ENCODE measurements at places on chromosomes 7 and 10.

DNA sequence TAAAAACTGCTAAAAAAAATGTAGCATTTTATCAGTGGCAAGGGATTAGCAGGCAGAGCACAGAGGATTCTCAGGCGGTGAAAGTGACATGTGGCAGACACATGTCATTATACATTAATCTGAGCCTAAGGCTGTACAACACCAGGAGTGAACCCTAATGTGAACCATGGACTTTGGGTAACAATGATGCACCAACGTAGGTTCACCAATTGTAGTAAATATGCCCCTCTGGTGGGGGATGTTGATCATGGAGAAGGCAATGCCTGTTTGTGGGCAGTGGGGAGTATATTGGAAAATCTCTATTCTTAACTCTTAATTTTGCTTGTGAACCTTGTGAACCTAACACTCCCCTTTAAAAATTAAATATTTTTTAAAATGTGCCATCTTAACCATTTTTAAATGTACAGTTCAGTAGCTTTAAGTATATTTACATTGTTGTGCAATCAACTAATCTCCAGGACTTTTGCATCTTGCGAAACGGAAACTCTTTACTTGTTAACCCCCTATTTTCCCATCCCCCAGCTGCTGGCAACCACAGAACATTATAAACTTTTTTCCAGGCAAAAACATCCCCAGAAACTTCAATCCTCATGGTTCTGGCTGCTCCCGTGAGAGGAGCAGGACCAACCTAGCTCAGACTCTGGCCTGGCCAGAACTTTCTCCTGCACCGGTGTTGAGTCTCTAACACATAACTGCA, 29.9 kb downstream of the LRRC20 start:
- DNase-seq = no peak

GRCh38 chr7:119571666-119572065, 701.3 kb upstream of the KCND2 start:
- no peak for DNase-seq

- no peak for DNase-seq
Measured at GRCh38 chr10:60661637-60662036, 116.6 kb upstream of the CDK1 start.

- DNase-seq = no peak
Measured at GRCh38 chr10:102603946-102604345, 40.3 kb upstream of the TRIM8 start.

DNA sequence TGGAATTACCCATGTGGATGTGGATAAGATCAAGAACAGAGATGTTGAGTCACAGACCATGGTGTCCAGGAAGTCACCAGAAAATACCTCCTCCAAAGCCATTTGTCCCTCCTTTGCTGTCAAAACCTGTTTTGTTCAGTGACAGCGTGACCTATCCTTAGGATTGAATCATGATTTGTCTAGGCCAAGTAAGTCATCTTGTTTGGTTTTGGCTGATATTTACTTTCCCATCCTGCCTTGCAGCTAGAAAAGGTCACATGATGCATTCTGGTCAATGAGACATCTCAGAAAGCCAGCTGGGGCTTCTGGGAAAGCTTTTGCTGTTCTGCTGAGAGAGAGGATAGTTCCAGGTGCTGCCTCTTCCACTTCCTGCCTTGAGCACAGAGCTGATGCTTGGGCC, 225.3 kb upstream of the ZMIZ1 start:
- no peak for DNase-seq

DNA sequence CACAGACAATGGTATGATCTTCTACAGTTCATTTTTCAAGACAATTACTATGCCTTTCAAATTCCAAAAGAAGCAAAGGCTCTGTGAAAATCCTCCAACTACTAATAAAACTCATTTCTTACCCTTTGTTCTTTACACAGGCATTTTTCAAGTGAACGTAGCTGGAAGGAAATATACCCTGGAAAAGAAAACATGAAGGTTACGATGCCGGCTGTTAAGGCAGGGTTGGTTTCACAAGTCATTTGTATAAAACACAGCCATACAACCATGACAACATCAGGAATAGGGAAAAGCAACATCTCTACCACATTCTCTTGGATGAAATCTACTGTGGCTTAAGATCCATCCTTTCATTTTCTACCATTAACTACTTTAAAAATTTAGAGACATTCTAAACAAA, 207.9 kb downstream of the DOCK4 start:
- DNase-seq = no peak

- DNase-seq = no peak
Measured at GRCh38 chr7:100642534-100642907, 1.2 kb upstream of the TFR2 start.

- no peak for DNase-seq
Measured at GRCh38 chr10:117537436-117537903, 5.1 kb upstream of the EMX2 start.

DNA sequence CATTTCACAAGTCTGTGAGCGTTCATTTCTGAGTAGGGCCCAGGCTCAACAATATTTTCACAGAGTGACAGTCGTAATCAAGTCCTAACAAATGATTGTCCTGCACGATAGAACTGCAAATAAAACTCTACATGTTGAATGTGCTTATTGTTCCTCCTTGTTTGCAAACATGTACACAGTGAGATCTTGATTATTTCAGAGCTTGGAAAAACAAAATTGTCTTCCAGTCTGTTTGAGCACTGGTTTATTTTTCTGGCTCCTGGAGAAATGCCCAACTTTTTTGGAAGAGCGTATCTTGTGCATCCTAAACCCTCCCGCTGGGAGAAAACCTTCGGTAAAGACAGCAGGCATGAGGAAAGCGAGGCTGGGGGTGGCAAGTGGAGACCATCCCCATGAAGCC, 91.1 kb downstream of the TEX36 start:
- DNase-seq = no peak

- DNase-seq = no peak
Measured at GRCh38 chr10:116160271-116160670, 112.7 kb downstream of the GFRA1 start.

DNA sequence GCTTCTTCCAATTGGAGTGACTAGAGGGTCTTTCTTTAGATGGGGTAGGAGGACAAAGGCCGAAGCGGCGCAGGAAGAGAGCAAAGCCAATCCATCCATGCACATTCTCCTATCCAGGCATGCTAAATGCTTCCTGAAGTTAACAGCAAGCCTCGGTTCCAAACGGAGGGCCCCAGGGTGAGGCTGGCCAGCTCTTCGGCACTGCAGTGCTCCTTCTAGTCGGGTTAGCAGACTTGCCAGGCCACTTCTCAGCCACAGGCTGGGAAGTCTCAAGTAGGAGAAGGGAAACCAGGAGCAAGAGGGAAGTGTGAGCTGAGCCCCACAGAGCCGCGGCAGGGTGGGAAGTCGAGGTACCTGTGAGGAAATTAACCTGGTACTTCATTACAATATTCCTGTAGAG, 253.8 kb upstream of the INHBA start:
- DNase-seq = no peak

DNA sequence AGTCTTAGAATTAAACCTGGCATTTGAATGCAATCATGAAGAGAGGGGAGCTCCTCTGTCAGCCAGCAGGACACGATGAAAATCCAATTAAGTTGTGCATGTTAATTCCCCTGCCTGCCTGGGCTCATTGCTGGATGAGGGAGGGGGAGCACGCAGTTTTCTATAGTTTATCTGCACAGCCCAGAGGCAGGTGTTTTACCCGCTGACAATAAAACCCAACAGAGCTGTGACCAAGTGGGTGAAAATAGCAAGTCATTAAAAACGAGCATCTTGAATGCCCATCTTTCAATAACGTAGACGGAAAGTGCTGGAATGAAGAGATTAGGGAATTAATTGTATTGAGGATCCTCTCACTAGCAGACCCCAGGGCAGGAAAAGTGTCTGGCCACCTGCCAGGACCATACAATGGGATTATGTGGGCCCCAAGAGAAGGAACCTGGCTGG, 100.1 kb upstream of the FAM20C start:
- no peak for DNase-seq

DNA sequence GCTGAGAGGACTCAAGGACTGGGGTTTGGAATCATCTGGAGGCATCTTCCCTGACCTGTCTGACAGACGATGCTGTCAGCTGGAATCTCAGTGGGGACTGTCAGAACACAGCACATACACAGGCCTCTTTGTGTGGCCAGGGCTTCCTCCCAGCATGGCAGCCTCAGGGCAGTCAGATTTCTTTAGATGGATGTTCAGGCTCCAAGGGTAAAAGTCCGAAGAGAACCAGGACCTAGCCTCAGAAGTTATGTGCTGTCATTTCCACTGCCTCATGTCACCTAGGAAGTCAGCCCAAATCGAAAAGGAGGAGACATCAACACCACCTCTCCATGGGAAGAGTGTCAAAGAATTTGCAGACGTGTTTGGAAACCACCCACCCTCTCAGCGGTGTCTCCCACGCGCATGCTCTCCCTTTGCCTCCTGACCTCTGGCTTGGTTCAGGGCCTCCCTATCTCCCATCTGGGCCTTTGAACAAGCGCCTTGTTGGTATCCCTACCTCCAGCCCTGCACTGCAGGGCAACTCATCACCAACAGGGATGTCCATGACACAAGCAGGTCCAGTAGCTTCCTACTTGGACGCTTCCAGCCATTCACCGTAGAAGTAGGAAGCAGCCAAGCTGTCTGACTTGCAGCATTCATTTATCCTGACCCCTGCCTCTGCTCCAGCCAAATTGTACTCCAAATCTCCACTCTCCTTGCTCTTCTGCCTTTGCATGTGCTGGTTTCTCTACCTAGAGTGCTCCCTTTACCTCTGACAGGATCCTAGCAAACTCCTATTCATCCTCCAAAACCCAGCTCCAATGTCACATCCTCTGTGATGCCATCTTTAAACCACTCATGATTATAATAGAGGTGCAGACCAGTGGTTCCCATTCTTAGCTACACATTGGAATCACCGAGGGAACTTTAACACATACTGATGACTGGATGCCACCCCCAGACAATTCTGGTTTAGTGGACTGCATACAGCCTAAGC, 121.6 kb downstream of the OAT start:
- DNase-seq = no peak

DNA sequence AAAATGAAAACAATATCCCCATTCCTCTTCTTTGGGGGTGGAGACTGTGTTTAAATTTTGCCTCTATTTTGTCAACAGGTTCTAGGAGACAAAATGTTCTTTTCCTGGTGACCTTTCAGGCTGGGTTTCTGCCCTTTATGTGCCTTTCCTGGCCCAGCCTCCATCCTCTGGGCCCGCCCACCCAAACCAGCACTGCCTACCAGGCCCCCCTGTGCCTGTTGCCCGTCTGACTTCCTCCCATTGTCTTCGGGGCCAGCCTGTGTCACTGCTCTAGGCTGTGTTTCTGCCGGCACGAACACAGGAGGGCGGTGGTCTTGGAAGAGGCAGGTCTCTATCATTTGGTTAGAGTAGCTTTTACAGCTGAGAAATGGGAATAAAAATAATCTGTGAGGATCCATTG, 13.9 kb downstream of the TSPAN14 start:
- no peak for DNase-seq

DNA sequence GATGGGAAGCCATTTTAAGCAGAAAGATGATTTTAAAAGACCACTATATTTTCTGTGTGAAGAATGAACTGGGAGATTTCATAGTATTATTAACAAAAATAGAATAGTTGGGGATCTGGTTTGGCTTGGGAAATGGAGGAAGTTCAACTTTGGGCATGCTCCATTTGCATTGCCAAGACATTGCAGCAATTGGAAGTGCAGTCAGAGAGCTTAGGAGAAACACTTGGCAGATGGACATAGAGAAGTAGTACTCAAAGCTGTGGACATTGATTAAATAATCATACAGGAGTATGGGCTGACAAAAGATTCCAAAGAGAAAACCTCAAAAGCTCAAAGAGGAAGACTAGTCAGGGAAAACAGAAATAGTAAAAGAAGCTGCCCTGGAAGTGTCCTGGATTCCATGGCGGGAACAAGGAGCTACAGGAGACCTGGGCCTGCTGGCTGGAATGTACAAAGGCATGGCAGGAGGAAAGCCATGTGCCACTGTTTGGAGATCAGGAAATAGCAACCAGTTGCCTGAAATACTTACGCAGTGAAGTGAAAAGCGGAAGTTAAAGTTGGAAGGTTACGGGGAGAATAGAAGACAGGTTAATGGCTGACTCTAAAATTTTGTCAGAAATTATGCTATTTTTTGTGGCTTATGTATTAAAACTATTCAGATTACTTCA, 93.6 kb upstream of the MXI1 start:
- no peak for DNase-seq

- DNase-seq = no peak
Measured at GRCh38 chr7:29865526-29865925, 59.2 kb downstream of the WIPF3 start.

- no peak for DNase-seq
Measured at GRCh38 chr10:97822261-97822687, 27.4 kb upstream of the GOLGA7B start.

DNA sequence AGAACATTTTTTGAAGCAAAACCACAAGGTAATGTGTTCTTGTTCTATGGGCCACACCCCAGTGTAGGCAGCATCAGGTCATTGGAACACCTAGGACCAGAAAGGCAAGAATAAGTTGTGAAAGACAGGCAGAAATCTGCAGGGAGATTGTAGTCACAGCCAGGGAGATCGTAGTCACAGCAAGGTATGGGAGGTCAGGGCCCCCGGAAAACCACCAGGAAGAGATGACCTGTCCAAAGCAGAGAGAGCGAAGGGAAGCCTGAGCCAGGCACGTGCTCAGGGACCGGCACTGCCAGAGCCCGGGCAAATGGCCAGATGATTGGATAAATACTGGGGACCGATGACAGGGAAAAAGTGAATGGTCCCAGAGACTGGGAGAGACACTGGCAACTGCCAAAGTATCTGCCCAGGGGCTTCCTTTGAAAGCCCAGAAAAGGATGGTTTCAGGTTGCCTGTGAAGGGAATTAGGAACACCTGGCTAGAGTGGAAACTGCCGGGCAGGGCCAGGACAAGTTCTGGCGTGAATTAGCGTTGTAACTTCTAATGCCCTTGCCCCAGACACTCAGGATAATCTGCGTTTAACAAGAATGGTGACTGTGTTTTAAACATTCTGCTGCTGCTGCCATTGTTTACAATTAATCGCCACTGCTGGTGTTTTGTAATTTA, 3.9 kb upstream of the NOBOX start:
- DNase-seq = no peak

GRCh38 chr7:111933609-111934008, 272.6 kb downstream of the DOCK4 start:
- no peak for DNase-seq

- no peak for DNase-seq
Measured at GRCh38 chr10:119100434-119101238, 3.3 kb upstream of the DENND10 start.

DNA sequence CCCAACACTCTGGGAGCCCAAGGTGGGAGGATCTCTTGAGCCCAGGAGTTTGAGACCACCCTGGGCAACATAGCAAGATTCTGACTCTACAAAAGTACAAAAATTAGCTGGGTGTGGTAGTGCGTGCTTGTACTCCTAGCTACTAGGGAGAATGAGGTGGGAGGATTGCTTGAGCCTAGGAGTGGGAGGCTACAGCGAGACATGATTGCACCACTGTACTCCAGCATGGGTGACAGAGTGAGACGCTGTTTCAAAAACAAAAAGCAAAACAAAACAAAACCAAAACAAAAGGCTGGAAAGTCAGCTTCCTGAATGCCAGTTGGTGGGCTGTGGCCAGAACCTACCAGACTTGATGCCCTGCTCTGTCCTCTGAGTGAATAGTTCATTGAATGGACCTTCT, 242.8 kb downstream of the PHTF2 start:
- DNase-seq = no peak
